ENCODE measurements at places on chromosomes 16 and 17.

- DNase-seq, result no peak
Observed at GRCh38 chr16:19745286-19746010, 27.4 kb downstream of the IQCK start.

DNA sequence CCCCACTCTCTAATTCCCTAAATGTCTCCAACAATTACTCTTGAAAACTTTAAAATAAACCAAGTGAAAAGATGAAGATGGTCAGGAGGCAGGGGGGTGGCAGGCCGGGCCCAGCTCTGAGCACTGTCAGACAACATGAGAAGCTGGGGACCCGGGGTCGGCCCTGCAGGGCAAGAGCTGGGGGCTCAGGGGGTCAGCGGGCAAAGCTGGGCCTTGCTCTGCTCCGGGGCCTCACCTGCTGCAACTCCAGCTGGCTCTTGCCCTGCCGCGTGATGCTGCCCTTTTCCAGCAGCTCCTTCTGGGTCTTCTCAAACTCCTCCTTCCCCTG, 14.8 kb downstream of the CTRB1 start:
- no peak for DNase-seq

DNA sequence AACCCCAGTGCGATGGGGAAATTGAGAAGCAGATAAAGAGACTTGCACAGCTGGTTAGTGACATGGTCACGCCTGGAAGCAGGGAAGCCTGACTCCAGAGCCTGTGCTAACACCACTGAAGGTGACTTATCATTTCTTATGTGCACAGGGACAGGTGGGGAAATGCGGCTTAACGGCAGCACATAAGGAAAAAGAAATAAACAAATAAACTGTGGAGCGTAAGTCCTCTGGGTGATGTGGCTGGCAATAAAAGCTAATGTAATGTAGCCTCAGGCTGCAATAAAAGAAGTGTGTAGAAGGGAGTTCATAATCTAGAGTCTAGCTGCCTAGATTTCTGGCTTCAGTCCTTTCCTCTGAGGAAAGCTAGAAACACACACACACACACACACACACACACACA, 10.6 kb downstream of the CDH11 start:
- no peak for DNase-seq

- DNase-seq, result no peak
Observed at GRCh38 chr16:12489357-12489990, 314.2 kb downstream of the CPPED1 start.

DNA sequence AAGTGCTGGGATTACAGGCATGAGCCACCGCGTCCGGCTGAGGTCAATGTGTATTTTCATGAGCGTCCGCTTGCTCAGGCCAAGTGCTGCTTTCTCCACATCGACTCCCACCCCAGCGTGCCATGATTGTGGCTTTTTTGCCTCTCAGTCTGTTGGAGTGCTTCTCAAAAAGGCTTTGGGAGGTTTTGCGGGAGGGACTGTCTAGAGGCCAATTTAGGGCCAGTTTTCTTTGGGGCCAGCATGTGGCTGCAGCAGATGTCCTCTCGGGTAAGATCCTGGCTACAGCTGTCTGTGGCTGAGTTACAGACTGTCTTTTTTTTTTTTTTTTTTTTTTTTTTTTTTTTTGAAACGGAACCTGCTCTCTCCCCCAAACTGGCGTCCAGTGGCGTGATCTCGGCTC, 6.5 kb downstream of the C16orf90 start:
- DNase-seq, result no peak

GRCh38 chr17:82923366-82924113, 83.7 kb upstream of the ZNF750 start:
- no peak for DNase-seq

DNA sequence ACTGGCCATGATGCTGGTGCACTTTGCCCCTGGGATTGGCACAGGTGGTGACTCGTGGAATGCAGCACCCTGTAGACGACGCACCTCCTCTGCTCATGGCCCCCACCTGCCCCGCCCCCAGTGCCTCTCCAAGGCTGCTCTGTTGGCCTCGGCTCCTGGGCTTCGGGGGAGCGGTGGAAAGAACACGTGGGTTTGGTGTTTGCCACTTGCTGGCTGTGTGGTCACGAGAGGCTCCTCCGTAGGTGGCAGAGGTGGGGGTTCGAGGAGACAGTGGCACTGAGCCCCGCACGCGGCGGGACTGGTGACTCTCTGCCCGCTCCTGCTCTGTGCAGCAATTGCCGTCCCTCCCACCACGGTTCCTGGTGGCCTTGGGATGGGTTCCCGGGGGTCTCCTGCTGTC, 82.8 kb upstream of the ZNF750 start:
- DNase-seq, result no peak

DNA sequence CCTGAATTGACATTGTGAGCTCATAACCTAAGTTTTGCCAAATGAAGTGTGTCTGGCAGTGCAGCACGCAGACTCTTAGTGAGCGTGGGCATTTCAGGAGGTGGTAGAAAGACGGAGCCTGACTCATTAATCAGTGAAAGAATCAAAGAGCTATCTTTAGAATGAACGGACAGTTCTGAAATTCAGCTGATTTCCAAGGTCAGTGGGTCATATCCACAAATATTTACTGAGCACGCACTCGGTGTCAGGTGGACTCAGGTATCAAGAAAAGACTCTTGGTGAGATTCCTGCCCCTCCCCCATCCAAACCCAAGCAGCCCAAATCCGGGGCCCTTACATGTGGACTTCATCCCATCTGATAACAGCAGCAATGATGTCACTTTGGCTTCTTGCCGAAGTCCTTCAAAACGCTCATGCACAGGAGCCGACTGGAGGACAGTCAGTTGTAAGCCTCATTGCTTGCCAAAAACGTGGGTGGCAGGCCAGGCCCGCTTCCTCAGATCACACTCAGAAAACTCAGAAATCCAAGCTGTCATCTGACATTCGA, 185.8 kb downstream of the HS3ST3A1 start:
- DNase-seq, result no peak

DNA sequence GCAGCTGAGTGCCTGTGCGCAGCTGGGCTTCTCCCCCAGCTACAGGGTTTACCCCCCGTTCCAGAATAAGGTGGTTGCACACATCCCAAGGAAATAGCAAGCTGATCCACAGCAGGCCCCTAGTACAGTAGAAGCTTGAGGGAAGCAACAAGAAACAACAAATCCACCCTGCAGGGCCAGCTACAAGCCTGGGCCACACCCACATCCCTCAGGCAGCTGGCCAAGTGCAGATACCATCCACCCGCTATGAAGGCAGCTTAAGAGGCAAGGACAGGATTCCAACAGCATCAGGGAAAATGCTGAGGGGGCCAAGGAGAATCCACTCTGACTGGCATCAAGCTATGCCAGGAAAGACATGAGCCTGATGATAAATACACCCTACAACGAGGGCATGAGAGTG, 66.9 kb upstream of the RCVRN start:
- DNase-seq, result no peak

GRCh38 chr16:86834451-86835035, 256.2 kb downstream of the FOXL1 start:
- no peak for DNase-seq

DNA sequence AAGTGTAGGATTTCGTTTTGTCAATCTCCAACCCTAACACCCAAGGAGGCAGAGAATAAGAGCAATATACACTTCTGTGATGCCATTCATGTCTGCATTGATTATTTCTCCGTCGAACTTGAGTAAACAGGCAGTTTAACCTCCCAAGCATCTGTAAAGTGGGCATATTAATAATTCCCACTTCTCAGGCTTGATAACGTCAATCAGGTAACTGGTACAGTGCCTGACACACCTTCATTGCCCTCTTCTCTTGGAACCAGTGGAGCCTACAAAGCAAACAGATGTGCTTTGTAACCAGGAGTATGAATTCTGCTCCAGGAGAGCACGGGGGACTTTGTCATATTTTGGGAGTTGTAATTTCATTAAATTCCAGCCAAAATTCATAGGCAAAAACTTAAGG, 32.5 kb upstream of the PLCG2 start:
- no peak for DNase-seq

- DNase-seq, result peak; percentile 36
Observed at GRCh38 chr16:81696961-81697615, 82.0 kb upstream of the PLCG2 start.

DNA sequence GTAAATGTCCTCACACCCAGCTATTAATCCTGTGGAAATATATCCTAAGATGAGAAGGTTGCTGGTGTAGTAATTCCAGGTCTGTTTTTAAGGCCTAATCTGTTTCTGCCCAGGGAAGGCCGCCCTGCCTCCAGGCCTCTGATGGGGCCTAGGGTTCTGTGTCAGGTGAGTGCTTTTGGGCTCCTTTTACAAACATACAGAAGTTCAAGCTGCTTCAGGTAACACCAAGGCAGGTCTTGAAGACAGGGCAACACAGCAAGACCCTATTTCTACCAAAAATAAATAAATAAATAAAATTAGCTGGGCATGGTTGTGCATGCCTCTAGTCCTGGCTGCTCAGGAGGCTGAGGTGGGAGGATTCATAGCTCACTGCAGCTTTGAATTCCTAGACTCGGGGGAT, 9.3 kb downstream of the PPL start:
- DNase-seq, result no peak

DNA sequence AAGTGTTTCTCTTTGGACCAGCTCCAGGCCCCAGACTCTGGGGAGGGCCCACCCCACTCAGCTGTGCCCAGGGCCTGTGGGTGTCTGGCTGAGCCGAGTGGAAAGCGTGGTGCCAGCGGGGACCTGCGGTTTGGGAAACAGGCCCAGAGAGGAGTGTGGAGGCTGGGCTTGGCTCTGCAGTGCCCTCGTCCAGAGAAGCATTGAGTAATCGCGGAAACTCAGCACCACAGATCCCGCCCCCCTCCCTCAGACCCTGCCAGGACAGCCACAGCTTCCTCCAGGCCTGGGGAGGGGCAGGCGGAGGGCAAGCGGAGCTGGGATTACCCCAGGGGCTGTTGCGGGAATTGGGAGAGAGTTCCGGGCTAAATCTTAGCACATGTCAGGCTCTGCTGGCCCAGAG, 14.6 kb upstream of the PITPNA start:
- no peak for DNase-seq

DNA sequence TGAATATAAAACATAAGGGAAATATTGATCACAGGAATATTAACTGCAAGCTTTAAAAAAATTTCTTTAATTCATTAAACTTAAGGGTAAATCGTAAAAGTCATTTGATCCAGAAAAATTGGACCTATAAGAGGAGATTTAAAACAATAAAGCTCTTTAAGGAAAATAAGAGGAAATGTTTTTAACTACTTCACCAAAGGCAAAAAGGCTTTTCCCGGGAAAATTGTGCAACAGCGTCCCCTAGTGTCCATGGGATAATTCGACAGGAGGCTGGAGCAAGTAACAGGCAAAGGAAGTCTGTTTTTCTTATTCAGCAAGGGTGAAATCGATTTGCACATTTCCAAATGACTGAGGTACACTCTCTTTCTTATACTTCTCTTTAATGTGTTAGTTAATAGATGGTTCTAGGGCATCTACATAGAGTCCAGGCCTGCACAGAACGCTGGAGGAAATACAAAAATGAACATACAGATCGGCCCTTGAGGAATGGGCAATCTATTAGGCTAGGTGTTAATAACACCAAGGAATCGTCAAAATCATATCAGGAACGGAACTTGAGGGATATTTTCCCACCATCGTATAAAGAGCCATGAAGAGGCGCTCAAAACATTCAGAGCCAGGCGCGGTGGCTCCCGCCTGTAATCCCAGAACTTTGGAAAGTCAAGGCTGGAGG, 61.4 kb downstream of the ZNF18 start:
- DNase-seq, result no peak

All from activated T-cell treated with anti-CD3 and anti-CD28 coated beads for 1 hour (primary cell).